ENCODE measurements at places on chromosomes 2 and 18.

DNA sequence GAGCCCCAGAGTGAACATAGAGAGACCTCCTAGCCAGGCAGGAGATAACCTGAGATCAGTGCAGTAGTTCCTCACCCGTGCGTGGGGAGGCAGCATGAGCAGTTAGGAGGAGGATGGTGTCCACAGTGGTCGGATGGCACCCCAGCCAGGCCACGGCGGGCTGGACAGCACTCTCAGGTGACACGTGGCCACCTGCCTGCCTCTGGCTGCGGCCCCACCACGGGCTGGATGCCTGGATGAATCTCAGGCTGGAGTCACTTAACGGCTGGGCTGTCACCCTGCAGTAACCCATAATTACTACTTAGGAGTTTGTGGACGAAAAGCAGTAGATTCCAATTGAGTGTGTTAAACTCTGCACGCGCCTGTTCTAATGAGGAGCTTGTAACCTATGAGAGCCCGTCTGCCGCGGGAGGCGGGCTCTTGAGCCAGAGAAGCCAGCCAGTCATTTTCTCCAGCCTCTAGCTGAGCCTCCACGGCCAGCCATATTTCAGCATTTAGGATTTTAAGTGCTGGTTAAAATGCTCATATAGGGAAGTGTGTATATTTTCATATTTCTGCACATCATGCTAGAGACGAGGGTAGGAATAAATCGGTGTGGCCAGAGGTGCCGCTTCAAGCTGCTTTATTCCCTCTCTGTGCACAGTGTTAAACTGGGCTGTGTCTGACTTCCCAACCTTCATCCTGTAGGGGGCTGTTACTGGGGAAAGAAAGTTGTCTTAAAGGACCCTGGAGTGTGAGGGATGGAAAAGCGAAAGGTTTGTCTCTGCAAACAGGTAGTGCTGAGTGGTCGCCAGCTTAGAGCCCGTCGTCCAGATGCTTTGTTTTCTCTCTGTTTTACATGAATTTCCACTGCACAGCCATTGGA lies 144.0 kb downstream of the GLI2 start:
- no peak for DNase-seq

DNA sequence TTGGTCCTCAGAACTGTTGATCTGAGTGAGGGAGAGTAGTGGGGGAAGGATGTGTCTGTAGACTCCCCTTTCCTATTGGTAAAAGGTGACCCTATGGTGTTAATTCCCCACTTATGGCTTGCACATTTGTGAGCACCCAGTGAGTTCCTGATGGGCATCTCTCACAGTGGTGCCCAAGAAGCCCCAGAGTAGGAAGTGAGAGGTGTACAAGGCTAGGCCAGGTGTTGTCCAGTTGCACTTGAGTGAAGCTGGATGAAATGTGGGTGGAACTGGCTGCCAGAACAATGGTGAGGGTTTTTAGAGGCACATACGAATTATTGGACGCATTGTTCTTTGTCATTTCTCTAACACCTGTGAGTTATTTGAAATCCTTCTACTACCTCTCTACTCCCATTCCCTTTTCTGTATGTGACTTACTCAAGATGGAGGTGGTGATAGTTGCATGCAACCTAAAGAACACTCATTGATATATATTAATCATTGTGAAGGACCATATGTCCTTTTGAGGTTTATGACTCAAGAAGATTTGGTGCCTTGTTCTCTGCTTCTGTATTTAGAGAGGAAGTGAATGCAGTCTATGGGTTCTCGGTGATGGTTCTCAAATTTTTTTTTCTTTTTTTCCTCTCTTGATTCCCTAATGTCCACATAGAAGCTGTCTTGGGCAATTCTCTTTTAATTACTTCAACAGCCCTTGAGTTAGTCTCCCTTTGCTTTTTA lies 162.7 kb downstream of the FSHR start:
- DNase-seq, result no peak

GRCh38 chr2:20214566-20215182 lies 10.3 kb downstream of the SDC1 start:
- no peak for DNase-seq

DNA sequence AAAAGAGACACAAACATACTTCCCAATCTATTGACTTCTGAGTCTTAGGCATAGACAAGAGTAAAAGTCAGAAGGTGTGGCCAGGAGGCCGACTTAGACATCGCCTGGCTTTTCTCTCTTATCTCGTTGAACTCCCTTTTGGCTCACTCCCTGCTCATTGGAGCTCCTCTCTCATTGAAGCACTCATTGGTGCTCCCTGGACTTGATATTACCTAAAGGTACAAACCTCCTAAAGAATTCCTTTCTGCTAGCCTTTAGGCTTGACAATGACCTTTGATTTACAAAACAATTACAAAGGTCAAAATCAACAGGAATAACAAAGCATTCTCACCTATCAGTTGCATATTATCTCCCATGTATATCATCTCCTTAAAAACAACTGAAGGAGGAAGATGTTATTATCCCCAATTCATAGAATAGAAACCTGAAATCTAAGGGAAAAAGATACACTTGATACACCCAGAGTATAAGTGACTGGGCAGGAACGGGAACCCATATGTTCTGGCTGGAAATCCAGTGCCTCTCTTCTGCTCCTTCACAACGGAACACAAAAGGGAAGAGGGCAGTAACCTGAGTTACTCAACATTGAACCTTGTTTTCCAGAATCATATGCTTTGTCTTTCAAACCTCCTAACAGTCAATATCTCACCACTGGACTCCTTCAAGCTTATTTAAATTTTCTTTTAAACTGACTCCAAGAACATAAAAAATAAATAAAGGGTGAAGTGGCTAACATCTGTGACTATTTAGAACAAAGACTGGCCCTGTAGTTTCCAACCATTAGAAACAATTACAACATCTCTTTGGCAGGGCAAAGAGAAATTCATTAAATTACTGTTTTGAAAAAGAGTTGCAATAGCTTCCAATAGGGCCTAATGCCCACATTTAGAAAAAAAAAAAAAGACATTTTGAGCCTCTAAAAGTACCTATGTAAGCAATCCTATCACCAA lies 1247.9 kb downstream of the LRP1B start:
- no peak for DNase-seq

GRCh38 chr2:144683966-144684365 lies 164.0 kb upstream of the ZEB2 start:
- no peak for DNase-seq

- DNase-seq, result no peak
These were observed 164.7 kb upstream of the MEIS1 start for GRCh38 chr2:66270247-66270646.

GRCh38 chr2:136444323-136444722 lies 321.0 kb upstream of the THSD7B start:
- no peak for DNase-seq

GRCh38 chr2:202848813-202849212 lies 22.8 kb downstream of the ICA1L start:
- DNase-seq, result no peak

DNA sequence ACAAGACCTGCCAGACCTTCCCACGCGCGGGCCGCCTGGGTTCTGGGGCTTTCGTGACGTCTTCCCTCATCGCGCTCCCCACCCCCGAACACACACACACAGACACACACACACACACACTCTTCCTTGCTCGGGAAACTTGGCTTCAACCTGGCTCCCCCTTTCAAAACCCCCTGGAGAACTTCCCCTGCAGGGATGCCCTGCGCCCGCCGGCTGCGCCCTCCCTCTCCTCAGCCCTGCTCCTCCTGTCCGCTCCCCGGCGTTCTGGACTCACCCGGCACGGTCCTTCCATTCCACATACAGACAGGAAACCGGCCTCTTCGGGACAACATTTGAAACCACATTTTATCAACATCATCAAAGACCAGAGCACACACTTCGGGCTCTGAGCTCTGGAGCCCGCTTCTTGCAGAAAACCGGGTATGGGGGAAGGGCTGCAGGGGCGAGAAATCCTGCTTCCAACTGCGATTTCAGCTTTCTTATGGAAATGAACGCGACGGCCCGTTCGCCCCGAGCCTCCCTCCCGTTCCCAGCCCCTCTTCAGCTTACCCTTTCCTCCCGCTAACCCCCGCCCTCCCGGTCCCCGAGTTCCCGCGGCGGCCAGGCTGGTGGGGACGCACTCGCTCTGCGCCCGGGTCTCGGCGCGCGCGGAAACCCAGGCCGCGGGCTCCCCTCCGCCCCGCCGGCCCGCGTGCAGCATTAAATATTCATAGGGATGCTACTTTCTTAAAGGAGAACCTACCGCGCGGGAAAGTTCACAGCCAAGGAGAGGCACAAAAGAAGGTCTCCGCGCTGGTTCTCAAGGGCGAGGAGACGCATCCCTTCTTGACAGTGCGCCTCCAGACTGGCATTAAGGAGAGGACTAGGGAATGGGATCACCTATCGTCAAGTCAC lies 18.3 kb downstream of the POU3F3 start:
- no peak for DNase-seq

GRCh38 chr2:49177194-49177593 lies 22.9 kb upstream of the FSHR start:
- DNase-seq, result no peak

GRCh38 chr2:13876491-13877037 lies 756.0 kb upstream of the LRATD1 start:
- no peak for DNase-seq

DNA sequence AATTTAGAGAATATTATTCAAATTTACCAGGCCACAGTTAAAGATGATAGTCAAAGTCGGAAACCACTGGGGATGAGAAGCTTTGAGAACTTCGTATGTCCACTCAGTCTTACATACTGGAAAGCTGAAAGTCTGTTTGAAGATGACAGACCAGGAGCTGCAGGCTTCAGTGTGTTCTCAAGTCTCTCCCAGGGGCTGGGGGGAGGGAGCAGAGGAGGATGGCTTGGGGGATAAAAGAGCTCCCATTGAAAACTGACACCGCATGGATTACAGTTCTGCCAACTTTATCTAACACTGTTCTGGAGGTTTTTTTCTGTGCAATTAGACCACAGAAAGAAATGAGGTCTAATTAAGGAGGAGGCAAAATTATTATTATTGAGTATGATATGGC lies 170.5 kb upstream of the ALKAL2 start:
- no peak for DNase-seq

DNA sequence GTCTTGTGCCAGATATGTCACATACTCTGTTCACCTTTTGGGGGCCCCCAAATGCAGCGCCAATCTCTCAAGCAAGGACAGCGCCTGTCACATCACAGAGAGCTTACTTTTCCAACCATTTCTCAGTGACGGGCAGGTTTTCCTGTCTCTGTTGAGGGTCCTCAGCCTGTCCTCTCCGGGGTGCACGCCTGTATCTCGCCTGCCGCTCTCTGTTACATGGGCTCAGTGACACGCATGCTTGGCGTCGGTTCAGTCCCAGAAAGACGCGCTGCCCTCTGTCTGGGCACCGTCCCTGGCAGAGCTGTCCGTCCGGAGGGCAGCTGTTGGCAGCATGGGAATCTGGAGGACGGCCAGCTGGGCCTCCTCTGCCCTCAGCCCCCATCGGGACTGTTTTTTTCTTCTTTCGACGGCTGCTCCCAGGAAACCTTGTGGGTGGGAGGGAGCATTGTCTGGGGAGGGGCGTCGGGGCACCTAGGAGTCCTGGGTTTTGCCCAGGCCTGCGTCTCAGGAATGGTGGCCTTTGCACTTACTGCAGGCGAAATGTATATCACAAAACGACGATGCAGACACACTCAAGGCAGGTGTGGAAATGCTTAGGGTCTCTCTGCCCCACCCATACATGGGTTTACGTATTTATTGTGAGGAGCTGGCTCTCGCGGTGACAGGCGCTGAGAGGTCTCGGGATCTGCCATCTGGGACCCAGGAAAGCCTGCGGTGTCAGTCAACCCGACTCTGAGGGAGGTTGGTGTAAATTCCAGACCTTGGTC lies 30.9 kb downstream of the RTP5 start:
- DNase-seq, result no peak

GRCh38 chr2:165497659-165498317 lies 28.3 kb downstream of the CSRNP3 start:
- DNase-seq, result no peak

DNA sequence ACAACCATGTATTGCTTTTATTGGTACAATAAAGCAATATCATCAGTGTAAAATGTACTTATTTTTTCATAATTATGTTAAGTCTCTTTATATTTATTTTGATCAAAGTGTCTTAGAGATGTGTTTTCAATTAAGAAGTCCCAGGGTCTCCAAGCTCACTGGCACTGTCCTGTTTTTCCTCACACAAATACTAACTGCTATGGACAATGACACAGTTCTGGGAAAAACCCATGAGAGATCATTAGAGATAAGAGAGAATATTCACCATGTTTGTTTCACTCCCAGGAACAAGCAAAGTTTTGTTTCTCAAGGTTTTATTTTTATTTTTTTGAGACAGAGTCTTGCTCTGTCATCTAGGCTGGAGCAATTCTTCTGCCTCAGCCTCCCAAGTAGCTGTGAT lies 38.7 kb downstream of the E2F6 start:
- no peak for DNase-seq

GRCh38 chr2:28435241-28435640 lies 42.6 kb downstream of the FOSL2 start:
- no peak for DNase-seq

DNA sequence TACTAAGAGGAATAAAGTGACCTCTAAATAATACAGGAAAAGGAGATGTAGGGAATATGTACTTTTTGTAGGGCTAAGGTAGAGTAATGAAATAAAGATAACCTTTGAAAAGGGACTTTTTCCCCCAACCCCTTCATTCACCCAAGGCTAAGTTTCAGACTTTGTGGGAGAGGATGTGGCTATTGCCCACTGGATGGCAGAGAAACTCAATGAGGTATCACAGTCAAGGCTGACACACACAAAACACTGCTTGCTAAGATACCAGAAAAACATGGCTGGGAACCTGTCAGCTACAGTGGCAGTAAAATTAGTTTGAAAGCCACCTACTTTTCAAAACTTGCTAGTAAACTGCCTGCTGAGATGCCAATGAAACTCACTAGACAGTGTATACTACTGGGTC lies 158.8 kb upstream of the WDSUB1 start:
- no peak for DNase-seq

- no peak for DNase-seq
These were observed 93.5 kb upstream of the TACR1 start for GRCh38 chr2:75292826-75293225.

DNA sequence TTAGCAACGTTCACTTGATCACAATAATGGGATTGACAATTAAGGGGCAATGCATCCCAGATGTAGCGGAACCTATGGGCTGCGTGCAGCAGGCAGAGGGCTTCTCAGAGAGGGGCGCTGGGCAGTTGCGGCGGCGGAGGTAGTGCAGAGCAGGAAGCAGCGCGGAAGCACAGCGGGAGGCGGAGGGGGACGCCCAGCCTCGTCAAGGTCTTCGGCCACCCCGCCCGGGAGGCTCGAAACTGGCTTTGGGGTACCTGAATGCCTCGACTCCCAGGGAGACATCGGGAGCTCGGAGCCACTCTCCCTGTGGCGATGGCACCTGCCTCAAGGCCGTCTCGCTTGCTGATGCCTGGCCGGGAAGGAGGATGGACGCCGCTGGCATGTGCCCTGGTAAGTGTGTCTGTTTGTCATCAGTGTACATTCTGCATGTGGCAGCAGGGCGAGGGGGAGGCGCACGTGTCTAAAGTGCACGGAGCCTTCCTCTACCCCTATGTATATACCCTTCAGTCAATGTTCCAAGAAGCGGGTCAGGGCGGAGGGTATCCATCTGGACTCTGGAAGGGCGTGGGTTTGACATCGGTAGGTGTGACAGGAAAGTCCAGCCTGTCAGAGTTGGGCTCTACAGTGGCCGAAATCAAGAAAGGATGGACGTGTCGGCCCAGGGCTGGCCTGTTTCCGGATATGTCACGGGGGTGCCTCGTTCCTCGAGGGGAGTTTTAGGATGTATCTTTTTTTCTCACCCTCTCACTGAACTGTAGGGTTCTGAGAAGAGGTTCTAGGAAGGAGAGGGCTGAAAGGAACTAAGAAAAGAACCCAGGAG lies 7.5 kb upstream of the SP9 start:
- DNase-seq, result peak; percentile 39
